Activated CD4-positive, CD25-positive, alpha-beta regulatory T cell (primary cell): ENCODE measurements at places on chromosomes 6 and 20.

DNA sequence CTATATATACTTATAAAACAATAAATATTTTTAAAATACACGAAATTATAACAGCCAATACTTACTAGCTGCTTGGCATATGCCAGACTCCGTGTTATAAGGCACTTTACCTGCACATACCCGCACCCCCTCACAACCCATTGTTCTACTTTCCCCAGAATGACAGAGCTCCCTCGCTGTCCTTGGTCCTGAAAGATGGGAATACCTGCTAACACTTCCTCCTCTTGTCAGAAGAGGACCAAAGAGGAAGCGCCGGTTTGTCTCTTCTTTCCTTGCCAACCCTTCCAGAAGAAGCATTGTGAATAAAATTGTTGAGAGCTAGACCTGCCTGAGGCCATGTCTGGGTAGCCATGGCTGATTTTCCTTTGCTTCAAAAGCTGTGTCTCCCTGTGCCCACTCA is 149.3 kb downstream of the PTPRT start:
- no peak for DNase-seq

DNA sequence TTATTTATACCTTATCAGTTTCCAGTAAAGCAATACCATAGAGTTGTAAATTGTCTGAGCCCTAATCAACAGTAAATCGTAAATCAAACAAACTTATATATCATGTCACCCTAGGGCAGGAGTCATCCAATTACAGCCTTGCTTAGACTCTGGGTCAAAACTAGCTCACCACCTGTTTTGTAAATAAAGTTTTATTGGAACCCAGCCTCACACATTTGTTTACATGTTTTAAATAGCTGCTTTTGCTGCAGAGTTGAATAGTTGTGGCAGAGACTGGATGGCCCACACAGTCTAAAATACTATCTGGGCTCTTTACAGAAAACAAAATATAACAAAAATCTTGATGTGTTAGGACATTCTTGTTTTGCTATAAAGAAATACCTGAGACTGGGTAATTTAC is 94.4 kb downstream of the MKKS start:
- no peak for DNase-seq

DNA sequence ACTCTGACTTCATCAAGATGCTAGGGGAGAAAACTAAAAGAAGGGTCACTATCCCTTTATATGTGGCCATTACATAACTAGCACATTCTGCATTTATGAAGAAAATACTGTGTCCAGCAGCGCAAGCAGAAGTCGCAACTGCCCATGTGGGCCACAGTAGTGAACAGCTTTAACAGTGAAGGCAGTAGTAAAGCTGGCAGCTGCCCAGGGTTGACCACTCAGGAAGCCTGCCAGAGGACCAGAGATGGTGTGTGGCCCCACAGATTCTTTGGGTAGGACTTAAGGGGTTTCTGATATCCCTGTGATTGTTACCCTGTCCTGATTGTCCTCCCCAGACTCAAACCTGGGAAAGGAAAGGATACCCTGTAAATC is 88.3 kb upstream of the NT5E start:
- DNase-seq, result no peak

DNA sequence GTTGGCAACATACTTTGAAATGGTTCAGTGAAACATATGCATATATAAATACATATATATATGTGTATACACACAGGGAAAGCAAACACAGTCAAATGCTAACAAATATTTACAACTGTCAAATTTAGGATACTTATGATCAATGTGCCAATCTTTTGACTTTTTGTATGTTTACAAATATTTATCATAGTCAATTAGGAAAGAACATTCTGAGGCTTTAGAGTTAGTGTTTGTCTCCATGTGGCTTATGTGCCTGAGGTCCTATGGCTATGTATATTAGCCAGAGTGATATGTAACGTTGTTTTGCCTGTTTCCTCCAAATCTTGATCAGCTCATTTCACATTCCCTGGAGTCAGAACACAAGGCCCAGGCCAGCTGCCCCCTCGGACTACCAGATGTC is 126.5 kb upstream of the MAN1A1 start:
- no peak for DNase-seq

GRCh38 chr6:36340618-36341454 is 4.1 kb upstream of the BNIP5 start:
- DNase-seq, result peak; percentile 66

- no peak for DNase-seq
Observed at GRCh38 chr6:107607116-107607515, 117.2 kb downstream of the SOBP start.

DNA sequence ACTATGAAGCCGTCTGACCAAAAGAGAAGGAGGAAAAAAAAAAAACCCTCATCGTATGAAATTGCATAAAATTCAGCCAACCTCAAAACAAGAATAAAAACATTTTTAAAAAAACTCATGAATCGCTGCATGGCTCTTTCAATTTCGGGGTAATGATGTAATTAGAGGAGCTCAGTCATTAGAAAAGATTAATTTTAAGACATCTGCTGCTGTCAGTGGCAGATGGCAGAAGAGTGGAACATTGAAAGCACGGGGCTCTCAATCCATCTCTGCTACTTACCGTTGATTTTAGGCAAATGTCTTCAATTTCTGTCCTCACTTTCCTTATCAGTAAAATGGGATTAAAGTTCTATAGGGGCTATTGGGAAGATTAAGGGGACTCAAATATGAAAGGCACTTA is 79.1 kb downstream of the EYA2 start:
- no peak for DNase-seq

DNA sequence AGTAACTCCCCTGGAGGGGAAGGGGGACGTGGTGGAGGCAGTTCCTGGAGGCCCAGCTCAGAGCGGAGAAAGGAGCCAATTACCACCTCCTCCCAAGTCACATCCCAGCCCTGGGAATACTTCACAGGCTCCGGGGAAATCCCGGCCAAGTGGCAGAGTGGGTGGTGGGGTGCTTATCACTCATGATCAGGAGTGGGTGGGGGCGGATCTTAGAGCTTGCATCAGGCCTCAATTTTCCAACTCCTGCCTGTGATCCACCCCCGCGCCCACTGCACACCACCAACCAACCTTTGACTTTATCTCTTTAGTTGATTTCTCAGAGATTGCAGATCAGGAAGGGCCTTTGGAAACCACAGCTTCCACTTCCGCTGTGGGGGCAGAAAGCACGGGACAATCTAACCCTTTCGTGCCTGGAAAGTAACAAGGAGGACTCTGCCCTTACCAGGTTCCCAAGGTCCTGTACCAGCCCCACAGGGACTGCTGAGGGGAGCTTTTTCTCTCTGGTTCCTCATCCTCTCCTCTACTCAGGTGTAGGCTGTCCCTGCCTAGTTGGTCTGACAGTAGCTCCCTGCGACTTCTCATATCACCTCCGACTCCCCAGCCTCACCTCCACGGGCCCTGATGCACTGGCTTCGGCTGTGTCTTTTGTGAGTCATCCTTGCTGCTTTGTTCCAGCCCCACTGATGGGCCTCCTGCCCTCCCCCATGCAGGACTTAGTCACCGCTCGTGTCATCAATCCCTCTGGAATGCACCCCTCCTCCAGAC is 24.9 kb upstream of the IER3 start:
- DNase-seq, result peak; percentile 28

DNA sequence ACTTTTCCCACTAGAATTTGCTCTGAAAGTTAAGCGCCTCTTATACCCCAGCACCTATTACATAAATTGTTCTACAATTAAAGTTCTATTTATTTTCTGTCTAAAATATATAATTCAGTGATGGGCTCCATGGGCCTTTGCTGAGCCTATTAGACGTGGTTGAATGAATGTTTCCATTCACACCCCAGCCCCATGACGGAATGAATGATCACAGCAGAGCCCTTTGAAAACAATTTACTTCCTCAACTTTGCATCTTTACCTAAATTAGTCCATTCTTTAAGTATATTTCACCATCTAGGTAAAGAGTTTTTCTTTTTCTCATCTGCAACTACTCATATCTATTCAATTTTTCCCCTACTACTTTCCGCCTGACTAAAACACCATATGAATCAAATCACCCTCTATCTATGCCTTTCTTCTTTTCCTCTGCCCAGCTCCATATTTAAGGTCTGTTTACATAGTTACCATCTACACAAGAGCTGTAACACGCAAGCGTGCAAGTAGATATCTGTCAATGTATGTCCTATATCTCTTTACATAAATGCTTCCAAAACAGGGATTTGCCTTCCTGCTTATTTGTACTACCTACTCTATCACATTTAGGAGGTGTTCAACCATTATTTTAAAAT is 69.7 kb downstream of the ECT2L start:
- DNase-seq, result no peak

GRCh38 chr6:98880486-98880885 is 46.1 kb downstream of the POU3F2 start:
- DNase-seq, result no peak

- DNase-seq, result no peak
Observed at GRCh38 chr6:51352506-51353029, 533.9 kb downstream of the TFAP2B start.

- DNase-seq, result no peak
Observed at GRCh38 chr20:1646975-1647431, 10.6 kb downstream of the SIRPG start.

GRCh38 chr6:21738180-21739094 is 144.9 kb downstream of the SOX4 start:
- DNase-seq, result no peak

DNA sequence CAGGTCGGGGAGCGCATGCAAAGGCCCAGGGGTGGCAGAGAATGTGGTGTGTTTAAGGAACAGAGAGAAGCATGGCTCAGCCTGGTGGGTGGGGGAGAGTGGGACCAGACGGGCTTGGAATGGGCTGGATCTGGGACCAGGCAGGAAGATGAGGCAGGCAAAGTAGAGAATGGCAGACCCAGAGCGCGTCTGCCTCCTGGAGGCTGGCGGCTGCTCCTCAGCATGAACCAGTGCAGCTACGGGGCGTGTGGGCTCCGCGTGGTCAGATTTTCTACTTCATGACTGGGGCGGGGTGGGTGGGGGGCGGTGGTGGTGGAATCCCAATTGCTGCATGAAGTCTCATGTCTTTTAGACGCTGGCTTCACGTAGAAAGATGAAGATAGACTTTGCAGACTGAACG is 135.6 kb downstream of the TFAP2C start:
- DNase-seq, result no peak

DNA sequence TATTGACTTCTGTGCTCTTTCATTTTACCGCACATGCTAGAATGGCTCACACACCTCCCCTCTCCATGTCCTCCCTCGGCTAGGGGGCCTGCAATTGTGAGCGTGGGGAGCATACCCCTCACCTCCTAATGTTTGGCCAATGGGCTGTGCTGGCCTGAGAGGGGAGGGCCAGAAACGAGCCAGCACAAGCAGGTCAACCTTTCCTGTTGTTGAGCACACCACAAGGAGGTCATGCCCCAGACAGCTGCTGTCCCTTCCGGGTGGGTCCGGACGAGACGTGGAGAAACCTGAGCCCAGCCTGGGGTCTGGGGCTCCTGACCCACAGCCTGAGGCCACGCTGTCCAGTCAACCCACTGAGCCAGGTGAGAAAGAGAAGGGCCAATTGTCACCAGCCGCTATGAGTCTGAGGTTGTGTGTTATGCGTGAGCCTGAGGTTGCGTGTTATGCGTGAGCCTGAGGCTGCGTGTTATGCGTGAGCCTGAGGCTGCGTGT is 77.4 kb downstream of the TTLL2 start:
- no peak for DNase-seq

GRCh38 chr6:33658982-33659689 is 38.0 kb downstream of the ITPR3 start:
- no peak for DNase-seq

GRCh38 chr6:290111-290922 is 2.0 kb upstream of the DUSP22 start:
- DNase-seq, result no peak

GRCh38 chr6:90219209-90219985 is 77.2 kb downstream of the BACH2 start:
- DNase-seq, result no peak

GRCh38 chr6:21885532-21886114 is 292.1 kb downstream of the SOX4 start:
- no peak for DNase-seq

GRCh38 chr6:40671694-40672050 is 84.5 kb upstream of the LRFN2 start:
- no peak for DNase-seq

GRCh38 chr6:127462376-127462775 is 3.2 kb upstream of the KIAA0408 start:
- DNase-seq, result no peak

DNA sequence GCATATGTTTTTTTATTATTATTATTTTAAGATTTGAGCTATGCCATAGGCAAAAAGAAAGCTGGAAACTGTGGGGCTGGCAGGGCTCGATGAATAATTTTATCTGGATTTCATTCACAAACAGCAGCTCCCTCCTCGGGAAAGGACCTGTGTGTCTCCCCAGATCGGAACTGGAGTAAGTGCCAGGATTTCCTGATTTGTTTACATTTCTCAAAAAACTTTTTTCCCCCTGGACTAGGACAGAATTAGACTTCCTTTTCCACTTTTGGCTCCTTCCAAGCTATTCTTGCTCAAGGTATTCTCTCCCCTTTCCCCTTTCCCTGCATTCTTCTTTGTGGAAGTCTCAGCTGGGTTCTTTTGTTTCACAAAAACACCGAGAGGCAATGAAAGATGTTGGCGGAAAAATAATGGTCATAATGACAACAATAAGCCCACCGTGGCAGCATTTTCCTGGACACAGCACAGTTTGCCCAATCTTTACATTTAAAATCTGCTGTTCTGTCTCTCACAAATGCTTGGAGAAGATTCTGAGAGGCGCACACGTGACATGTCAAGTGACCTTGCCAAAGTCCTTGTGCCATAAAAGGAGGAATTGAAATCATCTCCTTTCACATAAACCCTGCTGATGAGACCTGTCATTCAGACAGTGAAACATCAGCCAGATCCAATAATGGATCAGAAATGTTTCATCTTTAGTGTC is 85.8 kb upstream of the PREP start:
- DNase-seq, result no peak

DNA sequence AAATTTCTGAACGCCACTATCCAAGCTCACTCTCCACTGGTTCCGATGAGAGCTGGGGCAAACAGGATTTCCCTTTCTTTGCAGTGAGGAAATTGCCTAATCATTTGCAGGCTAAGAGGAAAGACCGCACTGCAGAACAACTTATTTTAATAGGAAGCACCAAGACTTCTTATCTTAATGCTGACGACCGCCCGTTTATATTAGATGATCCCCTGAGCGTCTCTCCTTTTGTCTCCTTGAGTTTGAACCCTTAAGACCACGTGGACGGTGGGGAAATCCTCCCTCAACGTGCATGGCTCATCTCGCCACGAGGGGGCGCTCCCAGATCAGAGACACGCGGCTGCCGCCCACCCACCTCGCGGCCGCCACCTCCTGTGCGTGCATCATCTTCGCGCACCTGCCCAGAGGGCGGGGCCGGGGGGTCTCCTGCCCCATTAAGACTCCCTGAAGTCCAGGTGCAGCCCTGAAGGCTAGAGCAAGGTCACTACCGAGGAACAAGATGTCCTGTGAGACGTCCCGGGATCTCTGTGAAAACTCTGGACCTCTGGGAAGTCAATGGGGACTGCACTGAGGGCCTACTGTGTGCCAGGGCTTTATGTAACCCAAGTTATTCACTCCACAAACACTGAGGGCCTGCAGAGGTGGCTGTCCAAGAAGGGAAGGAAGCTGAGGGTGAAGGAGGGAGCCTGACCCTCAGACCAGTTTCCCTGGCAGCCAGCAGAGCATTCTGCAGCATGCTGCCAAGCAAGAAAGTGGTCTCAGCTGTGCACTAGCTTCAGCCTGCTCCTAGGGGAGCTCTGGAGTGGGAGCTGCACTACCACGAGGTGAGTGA is 28.1 kb downstream of the PDYN start:
- peak; percentile 79 for DNase-seq
